Stimulated activated CD4-positive, alpha-beta T cell treated with anti-CD3 and anti-CD28 coated beads, Interleukin-12 subunit alpha, Interleukin-12 subunit beta, amount 100 ng/mL, for 24 hours (primary cell): ENCODE measurements at places on chromosomes 4 and X.

- no peak for DNase-seq
These were observed 24.1 kb downstream of the FHL1 start for GRCh38 chrX:136171420-136171819.

GRCh38 chr4:114547340-114548134, 51.1 kb upstream of the UGT8 start:
- DNase-seq = no peak

GRCh38 chr4:151955721-151956380, 195.0 kb upstream of the GATB start:
- DNase-seq = no peak

GRCh38 chrX:110320381-110320987, 2.6 kb upstream of the AMMECR1 start:
- no peak for DNase-seq
